ENCODE measurements at places on chromosomes 2 and 18.

GRCh38 chr2:28981620-28982376 lies 700 bp downstream of the TOGARAM2 start:
- DNase-seq = no peak

- no peak for DNase-seq
Measured at GRCh38 chr2:65018141-65018582, 29.0 kb downstream of the SLC1A4 start.

DNA sequence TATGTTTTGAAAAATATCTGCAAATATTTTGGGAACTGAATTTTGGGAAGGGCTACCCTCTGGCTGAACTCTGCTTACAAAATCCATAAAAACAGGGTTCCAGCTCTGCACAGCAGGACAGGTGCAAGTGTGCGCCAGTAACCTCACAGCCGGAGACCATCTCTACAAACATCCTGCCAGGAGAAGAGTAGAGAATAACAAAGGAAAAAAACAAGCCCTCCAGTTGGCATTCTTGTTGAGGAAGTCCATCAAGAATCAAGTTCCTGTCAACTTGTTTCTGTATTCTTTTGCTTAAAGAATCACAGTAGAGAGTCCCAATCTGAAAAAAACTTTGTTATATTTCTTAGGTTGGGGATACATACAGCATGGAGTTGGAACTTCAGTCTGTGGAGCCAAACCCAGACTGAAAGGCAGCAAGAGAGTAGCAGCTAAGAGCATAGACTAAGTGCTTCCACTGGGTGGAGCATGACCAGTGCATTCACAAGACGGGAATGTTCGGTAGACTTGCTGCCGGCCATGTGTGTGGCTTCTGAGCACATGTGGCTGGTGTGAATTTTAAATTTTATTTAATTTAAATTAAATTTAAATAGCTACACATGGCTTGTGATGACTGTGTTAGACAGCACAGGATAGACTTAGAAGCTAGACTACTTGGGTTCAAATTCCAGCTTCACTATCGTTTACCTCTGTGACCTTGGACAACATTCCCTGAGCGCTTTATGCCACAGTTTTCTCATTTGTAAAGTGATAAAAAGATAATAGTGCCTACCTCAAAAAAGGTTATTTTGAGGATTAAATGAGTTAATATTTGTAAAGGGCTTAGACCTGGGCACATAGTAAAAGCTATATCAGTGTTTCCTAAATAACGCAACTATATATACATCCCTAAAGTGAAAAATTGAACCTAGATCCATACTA lies 41.9 kb downstream of the SPTBN1 start:
- DNase-seq = no peak

GRCh38 chr2:57549642-57550102 lies 496.9 kb upstream of the VRK2 start:
- DNase-seq = no peak

DNA sequence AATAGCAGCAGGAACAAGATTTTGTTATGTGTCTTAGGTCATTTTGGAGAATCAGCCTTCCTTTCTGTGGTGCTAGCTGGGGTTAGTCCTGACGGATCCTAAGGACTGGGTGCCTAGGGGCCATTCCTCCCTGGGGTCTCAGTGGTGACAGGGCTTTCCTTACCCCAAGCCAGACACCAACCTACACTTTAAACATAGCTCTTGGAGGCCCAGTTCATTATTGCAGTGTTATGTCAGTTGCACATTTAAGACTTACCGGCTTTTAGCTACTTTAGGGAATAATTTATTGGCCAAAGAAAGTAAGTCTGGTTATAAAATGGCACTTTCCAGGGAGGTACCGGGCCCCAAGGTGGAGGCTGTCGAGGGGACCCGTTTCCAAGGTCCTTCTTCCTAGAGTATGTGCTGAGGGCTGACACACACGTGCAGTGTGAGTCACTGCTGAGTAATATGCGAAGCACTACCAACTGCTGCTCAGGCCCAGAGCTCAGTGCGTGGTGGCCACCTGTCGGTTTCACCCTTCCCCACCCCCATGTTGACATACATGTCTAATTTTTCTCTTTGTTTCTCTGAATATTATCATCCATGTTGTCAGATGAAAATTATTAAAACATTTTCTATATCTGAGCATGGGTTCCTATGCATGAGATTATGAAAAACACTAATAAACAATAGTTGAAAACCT lies 37.0 kb upstream of the GRHL1 start:
- no peak for DNase-seq

GRCh38 chr2:199465988-199466691 lies 8.4 kb upstream of the SATB2 start:
- no peak for DNase-seq

DNA sequence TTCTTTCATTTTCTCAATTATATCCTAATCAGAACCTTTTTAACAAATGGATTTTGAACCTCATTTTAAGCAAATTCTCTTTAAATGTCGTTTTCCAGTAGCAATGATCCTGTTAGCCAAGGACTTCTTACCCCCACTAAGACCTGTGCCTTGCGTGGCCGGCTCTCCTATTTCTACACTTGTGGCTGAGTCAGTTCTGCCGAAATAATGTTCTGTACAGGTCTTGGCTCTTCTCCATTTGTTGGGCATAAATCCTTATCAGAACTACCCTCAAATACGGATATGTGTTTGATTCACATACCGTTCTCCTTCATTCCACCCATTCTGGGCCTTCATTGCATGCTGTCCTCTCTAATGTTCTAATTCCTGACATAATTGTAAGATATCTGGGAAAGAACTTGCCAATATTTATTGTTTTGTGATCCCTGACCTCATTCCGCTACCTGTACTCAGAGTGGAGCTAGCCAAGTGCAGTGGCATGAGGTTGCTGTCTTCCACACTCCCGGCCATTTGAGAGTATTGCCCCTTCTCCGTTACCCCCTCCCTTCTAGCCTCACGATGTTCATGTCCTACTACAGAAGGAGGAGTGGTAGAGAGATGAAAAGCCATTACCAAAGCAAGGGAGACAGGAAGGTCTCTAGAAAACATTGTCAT lies 78.7 kb downstream of the MYOM1 start:
- DNase-seq = no peak

DNA sequence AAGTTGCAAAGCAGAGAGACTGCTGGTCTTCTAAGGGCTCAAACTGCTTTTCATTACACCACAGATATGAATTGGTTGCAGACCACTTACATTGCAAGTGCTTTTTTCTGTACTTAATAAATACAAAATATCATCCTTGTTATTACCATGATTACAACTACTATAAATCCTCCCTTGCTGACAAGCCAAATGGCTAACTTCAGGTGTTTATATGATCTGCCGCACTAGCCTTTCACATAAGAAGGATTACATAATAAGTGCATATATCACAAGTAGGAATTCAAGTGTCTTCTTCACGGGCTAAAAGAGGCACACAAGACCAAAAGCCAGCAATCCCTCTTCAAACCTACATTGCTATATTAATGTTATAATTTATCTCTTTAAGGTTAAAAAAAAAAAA lies 373.0 kb downstream of the ZEB2 start:
- DNase-seq = no peak

- DNase-seq = no peak
Measured at GRCh38 chr18:48006415-48007175, 76.1 kb upstream of the SMAD2 start.

GRCh38 chr2:11790228-11790627 lies 43.8 kb downstream of the LPIN1 start:
- DNase-seq = no peak

DNA sequence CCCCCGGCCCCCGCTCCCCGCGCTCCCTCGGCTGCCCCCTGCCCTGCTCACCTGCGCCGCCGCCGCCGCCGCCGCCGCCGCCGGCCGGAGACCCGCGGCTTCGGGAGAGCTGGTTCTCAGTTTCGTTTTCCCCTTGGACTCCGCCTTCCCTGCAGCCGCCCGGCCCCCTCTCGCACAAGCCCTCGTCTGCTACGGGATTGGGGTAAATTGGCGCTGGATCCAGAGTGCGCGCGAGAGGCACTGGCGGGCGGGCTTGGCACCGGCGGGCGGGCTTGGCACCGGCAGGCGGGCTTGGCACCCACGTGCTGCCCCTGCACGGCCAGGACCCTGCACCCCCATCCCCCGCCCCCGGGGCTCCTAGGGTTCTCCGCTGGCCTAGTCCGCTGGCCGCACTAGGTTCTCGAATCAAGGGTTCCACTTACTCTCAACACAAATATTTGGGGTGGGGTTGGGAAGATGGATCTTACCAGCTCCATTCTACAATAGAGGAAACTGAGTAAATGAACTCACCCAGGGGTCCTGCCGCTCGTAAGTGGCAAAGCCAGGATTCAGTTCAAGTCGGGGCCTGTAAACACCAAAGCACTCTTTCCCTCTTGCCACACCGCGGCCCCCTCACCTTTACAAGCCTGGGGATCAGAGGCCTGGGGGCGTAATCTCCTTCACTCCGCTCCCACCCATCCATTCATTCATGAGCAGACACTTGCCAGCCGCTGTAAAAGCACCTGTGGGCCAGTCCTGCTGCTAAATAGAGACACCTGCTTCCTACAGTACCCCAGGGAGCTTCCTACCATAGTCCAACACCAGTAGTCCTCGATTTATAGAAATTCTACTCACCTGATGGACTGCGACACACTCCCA lies at the start of gene EIF2AK2:
EIF2AK2 (minus strand) TSS at position 124 of the 858 bp plus-strand sequence. CDS start 9,174 bp downstream, outside the sequence.
- DNase-seq = peak; percentile 71

- DNase-seq = no peak
Measured at GRCh38 chr2:189628817-189629530, 32.3 kb upstream of the ASNSD1 start.

GRCh38 chr18:45852631-45853030 lies 27.2 kb downstream of the SIGLEC15 start:
- no peak for DNase-seq

- DNase-seq = no peak
Measured at GRCh38 chr2:182695776-182696175, 20.3 kb upstream of the DNAJC10 start.

- no peak for DNase-seq
Measured at GRCh38 chr2:153872311-153873051, 759 bp downstream of the GALNT13 start.

GRCh38 chr2:134039912-134040581 lies 213.8 kb upstream of the MGAT5 start:
- no peak for DNase-seq

GRCh38 chr18:31741097-31741735 lies 19.5 kb downstream of the SLC25A52 start:
- peak; percentile 42 for DNase-seq

DNA sequence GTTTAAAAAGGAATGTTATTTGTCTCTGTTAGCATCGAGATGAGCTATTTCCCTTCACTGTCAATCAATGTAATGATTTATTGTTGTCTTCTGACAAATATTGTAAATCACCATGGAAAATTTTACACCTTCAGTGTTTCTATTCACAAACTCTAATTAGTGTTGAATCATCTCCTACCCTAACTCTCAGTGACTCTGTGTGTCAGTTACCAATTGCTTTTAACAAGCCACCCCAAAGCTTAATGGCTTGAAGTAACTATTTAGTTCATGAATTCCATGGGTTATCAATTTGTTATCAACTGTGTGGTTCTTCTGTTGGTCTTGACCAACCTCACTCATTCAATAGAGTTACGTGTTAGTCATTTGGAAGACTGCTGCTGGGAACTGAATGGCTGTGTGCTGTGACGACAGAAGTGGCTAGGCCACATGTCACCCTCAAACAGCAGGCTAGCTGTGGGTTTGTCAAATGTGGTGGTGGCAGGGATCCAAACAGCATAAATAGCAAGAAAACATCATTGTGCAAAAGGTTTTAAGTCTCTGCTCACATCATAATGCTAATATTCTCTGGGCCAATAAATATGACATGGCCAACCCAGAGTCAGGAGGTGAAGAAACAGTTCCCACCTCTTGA lies 910.8 kb upstream of the CDH2 start:
- DNase-seq = no peak

GRCh38 chr18:77082316-77082955 lies 50.1 kb downstream of the MBP start:
- no peak for DNase-seq

DNA sequence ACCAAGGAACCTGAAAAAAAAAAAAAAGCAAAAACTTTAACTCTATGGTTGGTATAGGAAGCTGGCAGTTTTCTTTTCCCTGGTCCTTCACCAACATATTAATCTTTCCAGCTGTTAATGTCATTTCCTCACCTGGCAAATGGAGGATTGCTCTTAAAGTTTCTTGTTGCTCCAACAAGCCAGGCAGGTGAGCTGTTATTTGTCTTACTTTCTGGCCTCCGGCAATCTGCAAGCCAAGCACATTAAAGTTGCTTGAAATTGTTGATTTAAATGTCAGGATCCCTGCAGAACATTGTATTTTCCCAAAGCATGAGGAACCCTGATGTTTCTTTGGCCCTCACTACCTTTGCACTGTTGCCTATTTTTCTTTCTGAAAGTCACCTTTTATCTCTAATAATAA lies 664.9 kb downstream of the METTL4 start:
- DNase-seq = no peak

DNA sequence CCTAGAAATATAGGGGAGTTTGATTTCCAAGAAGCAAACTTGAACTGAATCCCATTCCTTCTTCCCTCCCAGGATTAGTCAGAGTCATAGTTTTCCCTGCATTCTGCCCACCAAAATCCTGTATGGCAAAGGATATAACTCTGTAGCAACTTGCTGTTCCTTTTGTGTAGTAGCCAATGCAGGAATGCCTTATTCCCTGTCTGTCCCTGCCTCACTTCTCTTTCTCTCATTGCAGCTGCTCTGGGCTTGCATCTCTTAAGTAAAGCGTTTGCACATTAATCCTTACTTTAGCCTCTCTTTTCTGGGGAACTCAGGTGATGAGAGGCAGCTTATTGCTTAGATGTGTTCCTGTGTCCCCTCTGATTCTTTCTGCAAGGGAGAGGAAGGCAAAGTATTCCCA lies 333.1 kb upstream of the VWC2L start:
- DNase-seq = no peak

DNA sequence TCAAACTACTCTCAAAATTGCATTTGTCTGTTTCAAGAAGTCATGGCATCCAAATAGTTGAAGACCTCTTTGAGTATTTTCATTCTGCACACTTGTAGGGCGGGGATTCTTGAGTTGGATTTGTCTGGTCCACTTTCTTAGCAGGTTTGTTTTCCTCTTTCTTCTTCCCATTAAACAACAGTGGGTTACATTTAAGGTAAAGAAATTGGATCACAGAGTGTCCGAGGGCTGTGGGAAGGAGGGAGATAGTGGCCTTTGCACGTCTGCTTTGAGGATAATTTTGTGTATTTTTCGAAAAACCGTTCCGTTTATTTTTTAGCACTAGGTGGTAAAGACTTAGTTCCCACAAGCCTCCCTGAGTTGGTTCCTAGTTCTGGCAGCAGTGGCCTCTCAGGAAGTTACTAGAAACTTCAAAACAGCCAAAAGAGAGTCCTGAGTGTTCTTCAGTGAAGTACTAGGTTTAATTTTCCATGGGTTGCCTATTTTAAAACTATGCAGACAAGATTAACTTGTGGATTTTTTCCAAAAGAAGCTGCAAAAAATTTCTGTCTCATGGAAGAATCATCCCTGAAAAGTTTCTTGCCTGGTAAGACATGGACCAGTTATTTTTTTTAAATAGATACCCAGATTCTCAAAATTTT lies 107.9 kb downstream of the CDC42EP3 start:
- DNase-seq = no peak

GRCh38 chr2:9205486-9205885 lies 1.1 kb upstream of the ASAP2 start:
- DNase-seq = no peak

All from stimulated activated CD8-positive, alpha-beta memory T cell treated with anti-CD3 and anti-CD28 coated beads, Interleukin-12 subunit alpha, Interleukin-12 subunit beta, amount 100 ng/mL, for 1 hour (primary cell).